ENCODE measurements at places on chromosomes 1 and 21. TPM values are rescaled to one million over a fixed set of nuclear protein-coding genes. Genes with fewer than 3 reads are reported as not detected.

ERICH3 gene
- polyA plus RNA-seq: not detected

NENF gene
- 57.5 TPM for polyA plus RNA-seq

IL6R gene
- 0.86 TPM for polyA plus RNA-seq

GJA4 gene
- polyA plus RNA-seq: not detected

PTPRF gene
- not detected for polyA plus RNA-seq

INAVA gene
- not detected for polyA plus RNA-seq

ZP4 gene
- polyA plus RNA-seq: not detected

THEM5 gene
- polyA plus RNA-seq: not detected

NOS1AP gene
- polyA plus RNA-seq: not detected

OR10J1 gene
- polyA plus RNA-seq: not detected

LHX8 gene
- not detected for polyA plus RNA-seq

COL11A1 gene
- not detected for polyA plus RNA-seq

PIK3R3 gene
- not detected for polyA plus RNA-seq

WNT3A gene
- not detected for polyA plus RNA-seq

ARHGAP30 gene
- polyA plus RNA-seq: 83.2 TPM

SLAMF8 gene
- polyA plus RNA-seq: not detected

ARL8A gene
- 7.3 TPM for polyA plus RNA-seq

LINGO4 gene
- not detected for polyA plus RNA-seq

HTR6 gene
- not detected for polyA plus RNA-seq

FCGR3A gene
- polyA plus RNA-seq: 0.33 TPM

TEKT2 gene
- not detected for polyA plus RNA-seq

FCRL3 gene
- 134 TPM for polyA plus RNA-seq

IFT25 gene
- polyA plus RNA-seq: 52.6 TPM

ICOSLG gene
- polyA plus RNA-seq: 14.8 TPM

CD1E gene
- not detected for polyA plus RNA-seq

CYYR1 gene
- polyA plus RNA-seq: not detected

SGIP1 gene
- not detected for polyA plus RNA-seq

TSTD1 gene
- 617 TPM for polyA plus RNA-seq

HFM1 gene
- polyA plus RNA-seq: not detected

PADI2 gene
- polyA plus RNA-seq: not detected

TEDDM1 gene
- polyA plus RNA-seq: 0.25 TPM

BLACAT1 gene
- not detected for polyA plus RNA-seq

SLC1A7 gene
- not detected for polyA plus RNA-seq

SELP gene
- polyA plus RNA-seq: 0.70 TPM

Measured in naive B cell (primary cell).